ENCODE measurements at places on chromosomes 11 and 22.

GRCh38 chr11:71999798-72000197, 1.1 kb downstream of the IL18BP start:
- no peak for DNase-seq

GRCh38 chr11:64759722-64760719, at the start of gene PYGM:
TSS of gene PYGM (minus strand) at chr11:64759974. CDS start at chr11:64759898, 76 bp downstream.
- no peak for DNase-seq

DNA sequence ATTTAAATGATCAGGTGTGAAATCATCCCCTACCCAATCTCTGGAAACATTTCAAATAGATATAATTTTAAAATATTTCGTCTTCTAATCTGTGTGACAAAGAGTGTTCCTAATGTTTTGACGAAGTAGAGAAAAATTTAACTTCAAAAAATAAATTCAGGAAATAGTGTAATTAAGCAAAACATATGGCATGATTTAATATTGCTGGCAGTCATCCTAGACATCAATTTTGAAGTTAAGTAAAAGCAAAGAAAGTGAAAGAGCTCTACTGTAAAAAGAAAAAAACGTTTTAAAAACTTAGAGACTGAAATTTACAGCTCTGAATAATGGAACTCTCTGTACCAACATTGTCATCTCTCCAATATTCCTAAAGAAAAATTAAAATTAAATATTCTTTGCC, 1062.3 kb downstream of the LRRC4C start:
- DNase-seq = no peak

DNA sequence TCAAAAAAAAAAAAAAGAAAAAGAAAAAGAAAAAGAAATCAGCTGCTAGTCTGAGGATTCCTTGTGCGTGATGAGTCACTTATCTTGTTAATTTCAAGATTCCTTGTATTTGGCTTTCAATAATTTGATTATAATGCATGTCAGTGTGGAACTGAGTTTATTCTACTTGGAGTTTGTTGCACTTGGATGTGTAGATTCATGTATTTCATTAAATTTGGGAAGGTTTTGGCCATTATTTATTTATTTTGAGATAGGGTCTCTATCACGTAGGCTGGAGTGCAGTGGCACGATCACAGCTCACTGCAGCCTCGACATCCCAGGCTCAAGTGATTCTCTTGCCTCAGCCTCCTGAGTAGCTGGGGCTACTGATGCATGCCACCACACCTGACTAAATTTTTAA, 14.8 kb downstream of the WBP2NL start:
- DNase-seq = no peak

DNA sequence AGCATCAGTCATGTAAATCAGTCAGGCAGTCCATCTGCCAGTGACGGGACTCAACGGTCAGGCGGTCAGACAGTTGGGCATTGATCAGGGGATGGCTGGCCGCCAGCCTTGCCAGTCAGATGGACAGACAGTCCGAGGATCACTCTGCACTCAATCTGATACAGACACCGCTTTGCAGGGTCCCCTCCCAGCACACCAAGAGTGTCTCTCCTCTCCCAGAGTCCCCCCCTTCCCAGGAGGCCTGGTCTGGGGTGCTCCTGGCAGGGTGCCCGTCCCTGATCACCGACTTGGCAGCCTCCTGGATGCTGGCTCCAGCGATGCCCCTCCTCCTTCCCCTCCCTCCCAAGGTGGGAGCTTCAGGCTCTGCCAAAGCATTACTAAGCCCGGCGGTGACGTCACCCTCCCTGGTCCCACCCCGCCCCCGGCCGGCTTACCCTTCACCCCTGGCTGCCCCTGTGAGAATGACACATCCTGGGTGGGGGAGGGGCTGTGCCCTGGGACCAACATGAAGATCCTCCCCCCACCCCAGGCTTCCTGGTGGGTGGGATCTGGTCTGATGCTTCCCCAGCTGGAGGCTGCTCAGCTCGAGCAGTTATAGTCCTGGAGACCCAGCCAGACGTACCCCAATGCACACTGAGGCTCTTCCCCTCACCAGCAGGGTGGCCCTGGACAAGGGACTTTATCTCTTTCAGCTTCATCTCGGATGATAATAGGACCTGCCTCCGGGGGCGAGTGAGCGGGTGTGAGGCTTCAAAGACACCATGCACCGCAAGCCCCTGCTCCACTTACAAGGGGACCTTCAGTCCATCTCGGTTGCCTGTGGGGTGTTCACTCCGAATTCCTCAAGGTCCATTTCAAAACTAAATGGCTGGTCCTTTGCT, 69.2 kb downstream of the CD82 start:
- peak; percentile 75 for DNase-seq

DNA sequence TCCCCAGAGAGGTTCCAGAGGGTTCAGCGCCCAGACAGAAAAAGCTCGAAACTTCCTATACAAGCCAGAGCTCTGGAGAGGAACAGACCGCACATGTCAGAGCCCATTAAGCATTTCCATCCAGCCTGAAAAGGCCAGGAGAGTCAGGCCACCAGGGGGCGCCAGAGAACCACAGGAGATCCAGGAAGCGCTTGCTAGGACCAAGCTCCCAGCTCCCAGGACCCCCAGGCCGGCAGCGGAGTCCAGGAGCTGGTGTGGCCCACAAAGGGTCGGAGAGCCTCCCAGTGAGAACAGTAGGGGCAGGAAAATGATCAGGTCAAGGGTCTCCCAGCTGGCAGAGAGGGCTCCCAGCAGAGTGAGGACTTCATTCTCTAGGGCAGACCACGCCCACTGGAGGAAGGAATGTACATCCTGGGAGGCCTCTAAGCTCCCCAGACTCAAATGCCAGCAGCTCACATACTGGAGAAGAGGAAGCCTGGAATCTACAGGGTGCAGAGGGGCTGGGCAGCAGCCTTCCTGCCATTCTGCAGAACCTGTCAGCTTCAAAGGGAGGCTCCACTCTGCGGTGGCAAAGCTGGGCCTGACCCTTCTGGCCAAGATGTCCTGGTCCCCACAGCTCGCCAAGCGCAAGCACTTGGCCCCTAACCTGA, 2.1 kb upstream of the MEI1 start:
- peak; percentile 87 for DNase-seq

DNA sequence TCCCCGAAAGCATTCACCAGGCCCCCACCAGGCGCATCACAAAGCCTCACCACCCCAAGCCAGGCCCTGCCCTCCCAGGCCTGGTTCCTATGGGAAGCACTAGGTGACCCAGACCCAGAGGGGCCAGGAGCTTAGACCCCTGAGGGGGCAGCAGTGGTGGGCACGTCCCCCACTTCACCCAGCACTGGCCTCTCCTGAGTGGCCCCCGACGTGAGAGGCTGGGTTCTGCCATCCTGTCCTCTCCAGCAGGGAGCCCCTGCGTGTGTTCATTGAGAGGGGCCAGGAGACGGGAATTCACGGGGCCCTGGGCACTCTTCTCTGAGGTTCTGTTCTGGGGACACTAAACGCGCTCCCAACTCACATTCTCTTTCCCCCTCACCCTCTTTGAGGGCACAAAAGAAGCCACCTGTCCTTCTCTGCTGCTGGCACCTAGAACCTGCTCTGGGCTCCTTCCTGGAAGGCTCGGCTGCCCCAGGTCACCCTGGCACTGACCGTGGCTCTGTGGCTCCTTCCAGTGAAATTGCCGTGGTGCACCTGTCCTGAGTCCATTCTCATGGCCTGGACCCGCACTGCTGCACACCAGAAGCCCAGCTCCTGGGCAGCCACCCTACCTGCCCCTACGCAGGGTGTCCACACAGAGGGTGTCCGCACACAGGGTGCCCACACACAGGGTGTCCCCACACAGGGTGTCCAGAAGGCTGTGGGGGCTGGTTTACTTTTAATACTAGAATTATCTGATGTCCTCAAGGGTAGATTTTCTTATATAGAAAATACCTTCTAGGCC, 12.2 kb downstream of the PTDSS2 start:
- DNase-seq = no peak

DNA sequence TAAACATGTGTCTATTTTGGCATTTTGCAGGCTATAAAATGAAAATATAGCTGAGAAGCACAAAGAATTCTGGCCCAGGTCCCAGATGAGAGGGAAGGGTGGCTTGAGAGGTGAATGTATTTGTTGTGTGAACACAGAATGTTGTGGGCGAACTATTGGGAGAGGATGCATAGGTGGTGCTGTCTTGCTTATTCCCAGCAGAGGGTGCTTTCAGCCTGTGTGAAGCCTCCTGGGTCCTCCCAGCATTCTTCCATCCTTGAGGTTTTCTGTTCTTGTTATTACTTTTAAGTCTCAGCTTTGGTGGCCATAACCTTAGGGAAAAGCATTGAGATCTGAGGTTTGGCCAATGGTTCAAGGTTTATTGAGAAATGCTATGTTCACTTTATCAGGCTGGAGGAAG, 108.7 kb upstream of the SNX19 start:
- DNase-seq = no peak

DNA sequence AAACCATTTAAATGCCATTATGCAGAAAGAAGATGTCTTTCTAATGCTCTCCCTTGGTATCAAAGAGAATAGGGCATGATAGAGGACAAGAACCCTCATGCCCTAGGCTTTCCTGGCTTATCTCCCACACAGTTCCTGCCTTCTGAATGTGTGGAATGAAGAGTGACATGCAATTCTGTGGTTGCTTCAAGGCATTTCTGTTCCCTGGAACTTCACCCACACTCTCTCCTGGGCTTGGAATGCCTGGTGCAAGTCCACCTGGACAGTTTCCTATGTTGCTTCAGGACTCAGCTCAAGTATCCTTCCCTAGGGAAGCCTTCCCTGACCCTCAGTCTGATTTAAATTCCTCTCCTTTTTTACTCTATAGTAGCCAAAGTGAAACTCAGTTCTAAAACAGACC, 53.8 kb upstream of the DRD2 start:
- DNase-seq = no peak

GRCh38 chr11:94717667-94718066, 50.5 kb upstream of the AMOTL1 start:
- no peak for DNase-seq

DNA sequence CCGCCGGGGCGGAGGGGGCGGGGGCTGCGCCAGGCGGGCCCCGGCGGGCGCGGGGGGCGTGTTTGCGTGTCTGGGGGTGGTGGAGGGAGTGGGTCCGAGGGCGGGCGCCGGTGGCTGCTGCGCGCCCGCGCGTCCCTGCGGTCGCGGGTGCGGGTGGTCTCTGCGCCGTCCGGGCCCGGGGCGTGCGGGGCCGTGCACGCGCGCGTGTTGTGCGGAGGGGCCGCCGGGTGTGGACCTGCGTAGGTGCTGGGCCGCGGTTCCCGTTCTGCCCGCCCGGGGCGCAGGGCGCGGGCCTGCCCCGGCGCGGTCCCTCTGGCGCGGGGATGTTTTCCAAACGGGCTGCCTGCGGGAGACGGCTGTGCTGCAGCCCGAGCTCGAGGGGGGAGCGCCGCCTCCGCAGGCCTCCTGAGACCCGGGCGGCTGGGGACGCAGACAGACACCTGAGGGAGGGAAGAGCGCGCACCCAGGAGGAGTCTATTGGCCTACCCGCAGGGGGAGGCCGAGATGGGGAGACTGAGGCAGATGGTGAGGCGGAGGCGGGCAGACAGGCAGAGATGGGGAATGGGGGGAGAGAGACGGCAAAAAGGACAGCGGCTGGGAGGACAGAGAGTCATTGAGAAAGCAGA, 442 bp downstream of the PELI3 start:
- peak; percentile 19 for DNase-seq

DNA sequence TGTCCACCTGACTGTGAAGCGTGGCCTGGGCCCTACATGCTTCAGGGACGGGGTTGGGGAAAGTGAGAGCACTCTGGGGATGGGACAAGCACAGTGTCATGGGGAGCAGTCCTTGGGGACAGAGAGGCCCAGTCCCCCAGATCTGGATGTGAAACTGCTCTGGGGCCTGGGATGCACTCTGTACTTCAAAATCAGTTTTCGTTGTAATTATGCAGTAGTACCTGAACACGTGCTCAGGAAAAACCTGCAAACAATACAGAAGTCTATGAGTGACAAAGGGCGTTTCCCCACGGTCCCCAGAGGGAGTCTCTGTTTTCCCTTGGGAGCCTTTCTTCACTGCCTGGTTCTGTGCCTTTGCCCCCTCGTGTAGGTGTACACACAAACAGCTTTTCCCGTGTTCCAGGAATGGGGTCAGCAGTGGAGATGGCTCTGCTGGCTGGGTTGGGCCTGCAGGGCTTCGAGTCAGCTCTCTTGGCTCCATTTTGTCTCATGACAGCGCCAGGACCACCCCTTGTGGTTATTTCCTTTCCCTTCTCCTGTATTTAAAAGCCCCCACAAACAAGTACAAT, 5.2 kb upstream of the TNFRSF13C start:
- DNase-seq = no peak

- DNase-seq = no peak
Observed at GRCh38 chr11:75077316-75077715, 19.4 kb downstream of the OR2AT4 start.

DNA sequence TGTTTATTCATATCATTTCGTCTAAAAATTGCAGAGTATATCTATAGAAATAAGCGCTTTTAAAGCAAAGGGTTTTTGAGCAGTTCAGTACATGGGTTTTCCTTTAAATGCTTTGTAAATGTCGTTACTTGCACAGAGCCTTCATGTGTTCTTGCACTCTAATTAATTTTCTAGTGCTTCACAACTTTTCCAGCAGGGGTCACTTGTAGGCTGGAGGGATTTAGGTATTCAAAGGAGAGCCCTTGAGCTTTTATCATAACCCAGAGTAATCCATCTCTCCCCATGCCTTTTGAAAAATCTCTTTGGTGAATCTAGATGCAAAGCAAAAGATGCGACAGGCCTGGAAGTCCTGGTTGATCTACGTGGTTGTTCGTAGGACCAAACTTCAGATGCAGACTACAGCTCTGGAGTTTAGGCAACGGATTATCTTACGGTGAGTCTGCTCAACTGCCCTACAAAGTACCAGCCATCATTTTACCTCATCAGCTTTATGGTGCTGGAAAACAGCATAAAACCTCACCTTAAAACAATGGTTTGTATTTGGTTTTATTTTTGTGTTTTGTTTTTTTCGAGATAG, 60.4 kb downstream of the SFI1 start:
- peak; percentile 53 for DNase-seq
